Hematopoietic multipotent progenitor cell treated with erythropoietin and hydrocortisone succinate and interleukin-3 and kit ligand, for 17 days (in vitro differentiated cells): ENCODE measurements at places on chromosomes 3 and 15.

GRCh38 chr15:38740206-38740605 lies 175.6 kb upstream of the RASGRP1 start:
- DNase-seq, result no peak

GRCh38 chr3:197149-197827 lies 725 bp downstream of the CHL1 start:
- no peak for DNase-seq

DNA sequence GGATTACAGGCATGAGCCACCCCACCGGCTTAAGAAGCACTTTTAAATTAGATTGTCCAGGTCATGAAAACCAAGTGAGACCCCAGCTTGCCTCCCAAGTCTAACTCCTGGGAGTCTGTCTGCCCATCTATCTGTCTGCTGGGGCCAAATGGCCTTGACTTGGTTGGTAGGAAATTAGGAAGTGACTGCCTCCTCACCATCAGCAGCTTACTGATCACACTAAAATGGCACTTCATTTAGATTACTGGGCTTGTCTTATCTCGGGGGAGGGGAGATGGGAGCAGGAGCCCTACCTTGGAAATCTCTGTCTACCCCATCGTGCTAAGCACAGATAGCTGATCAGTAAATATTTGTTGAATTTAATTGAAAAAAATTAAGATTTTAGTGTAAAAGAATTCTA lies 5.6 kb upstream of the LRRC2 start:
- DNase-seq, result no peak

- DNase-seq, result no peak
These were observed 436.9 kb upstream of the TGFBR2 start for GRCh38 chr3:30169487-30169886.

DNA sequence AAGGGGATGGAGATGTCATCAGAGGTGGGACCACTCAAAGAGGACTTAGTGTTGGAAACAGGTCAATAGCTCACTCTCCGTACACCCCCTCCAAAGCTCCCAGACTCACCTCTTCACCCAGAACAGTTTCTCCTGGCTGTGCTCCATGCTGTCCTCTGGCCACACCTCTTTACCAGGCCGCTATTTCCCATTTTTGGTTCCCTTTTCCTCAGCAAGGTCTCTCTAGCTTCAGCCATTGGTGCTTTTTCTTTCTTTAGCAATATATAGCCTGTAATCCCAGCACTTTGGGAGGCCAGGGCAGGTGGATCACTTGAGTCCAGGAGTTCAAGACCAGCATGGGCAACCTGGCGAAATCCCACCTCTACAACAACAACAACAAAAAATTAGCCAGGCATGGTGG lies 123.6 kb upstream of the SMAD3 start:
- DNase-seq, result no peak

- DNase-seq, result no peak
These were observed 78.9 kb upstream of the DPH6 start for GRCh38 chr15:35624881-35625280.

DNA sequence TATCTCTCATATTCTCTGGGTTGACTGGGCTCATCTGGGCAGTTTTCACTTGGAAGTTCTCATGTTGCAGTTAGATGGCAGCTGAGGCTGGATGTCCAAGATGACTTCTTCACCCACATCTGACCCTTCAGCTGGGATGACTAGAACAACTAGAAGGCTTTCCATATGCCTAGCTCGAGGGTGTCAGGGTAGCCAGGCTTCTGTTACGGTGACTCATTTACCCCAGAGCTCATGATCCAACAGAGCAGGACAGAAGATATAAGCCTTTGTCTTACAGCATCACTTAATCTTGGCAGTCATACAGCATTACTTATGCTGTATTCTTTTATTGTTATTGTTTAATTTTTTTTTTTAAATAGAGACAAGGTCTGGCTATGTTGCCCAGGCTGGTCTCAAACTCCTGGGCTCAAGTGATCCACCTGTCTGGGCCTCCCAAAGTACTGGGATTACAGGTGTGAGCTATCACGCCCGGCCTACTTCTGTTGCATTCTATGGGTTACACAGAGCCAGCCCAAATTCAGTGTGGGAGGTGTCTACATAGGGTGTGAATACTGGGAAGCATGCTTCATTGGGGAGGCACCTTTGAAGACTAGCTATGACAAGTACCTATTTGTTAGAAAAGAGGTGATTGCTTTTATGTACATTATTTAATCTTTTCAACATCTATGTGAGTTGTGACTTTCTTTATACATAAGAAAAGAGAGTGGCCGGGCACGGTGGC lies 10.7 kb downstream of the HMCES start:
- DNase-seq, result no peak

- no peak for DNase-seq
These were observed 223.8 kb downstream of the KLF13 start for GRCh38 chr15:31550211-31550977.

DNA sequence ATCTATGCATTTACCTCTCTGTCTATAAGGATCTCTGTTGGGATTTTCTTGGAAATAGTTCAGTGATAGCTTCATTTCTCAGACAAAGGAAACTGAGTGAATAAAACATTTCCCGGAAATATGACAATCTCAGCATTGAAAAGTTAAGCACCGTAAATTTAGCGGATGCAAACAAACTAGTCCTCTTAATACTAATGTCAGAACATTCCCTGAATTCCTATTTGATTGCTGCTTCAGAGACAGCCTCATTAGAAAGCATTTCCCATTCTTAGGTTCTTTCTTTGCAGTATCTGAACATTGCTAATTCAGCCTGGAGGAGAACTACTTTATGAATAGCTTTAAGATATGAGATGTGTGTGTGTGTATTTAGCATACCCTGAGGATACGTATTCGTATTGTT lies 101.3 kb downstream of the NR2F2 start:
- no peak for DNase-seq

GRCh38 chr3:2098398-2099027 lies at the start of gene CNTN4:
TSS of gene CNTN4 (plus strand) at chr3:2098866.
- no peak for DNase-seq

DNA sequence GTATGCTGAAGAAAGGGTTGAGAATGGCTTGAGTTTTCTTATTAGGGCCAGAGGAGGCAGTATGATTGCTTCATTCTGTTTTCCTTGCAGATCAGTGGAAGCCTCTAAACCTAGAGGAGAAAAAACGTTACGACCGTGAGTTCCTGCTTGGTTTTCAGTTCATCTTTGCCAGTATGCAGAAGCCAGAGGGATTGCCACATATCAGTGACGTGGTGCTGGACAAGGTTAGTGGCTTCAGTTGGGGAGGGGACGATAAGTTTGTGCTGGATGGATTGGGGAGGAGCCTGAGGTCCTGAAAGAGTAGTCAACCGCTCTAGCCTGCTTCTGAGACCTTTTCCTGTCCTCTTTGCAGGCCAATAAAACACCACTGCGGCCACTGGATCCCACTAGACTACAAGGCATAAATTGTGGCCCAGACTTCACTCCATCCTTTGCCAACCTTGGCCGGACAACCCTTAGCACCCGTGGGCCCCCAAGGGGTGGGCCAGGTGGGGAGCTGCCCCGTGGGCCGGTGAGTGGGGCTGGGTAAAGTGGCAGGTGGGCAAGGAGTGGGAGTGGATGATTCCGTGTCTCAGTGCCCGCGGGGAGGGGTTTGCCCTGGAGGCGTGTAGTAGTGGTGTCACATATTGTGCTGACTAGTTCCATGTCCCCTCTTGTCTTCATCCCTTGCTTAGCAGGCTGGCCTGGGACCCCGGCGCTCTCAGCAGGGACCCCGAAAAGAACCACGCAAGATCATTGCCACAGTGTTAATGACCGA lies 8.5 kb downstream of the EIF4G1 start:
- DNase-seq, result no peak

DNA sequence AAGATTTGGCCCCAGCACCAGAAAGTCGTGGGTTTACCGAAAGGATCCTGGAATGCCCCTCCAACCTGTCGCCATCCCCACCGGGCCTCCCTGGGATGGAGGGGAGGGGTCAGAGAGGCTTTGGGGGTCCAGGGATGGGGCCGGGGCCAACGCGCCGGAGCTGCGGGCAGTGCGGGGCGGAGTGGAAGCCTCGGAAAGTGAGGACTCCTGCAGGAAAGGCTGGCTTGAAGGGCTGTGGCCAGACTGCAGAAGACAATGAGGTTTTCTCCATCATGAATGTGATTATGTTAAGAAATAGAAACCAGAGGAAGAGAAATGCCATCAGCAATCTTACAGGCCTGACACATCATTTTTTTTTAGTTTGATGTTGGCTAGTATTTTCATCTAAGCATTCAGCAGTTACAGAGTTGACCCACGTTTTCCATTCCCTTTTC lies 738 bp downstream of the YEATS2 start:
- peak; percentile 5 for DNase-seq

DNA sequence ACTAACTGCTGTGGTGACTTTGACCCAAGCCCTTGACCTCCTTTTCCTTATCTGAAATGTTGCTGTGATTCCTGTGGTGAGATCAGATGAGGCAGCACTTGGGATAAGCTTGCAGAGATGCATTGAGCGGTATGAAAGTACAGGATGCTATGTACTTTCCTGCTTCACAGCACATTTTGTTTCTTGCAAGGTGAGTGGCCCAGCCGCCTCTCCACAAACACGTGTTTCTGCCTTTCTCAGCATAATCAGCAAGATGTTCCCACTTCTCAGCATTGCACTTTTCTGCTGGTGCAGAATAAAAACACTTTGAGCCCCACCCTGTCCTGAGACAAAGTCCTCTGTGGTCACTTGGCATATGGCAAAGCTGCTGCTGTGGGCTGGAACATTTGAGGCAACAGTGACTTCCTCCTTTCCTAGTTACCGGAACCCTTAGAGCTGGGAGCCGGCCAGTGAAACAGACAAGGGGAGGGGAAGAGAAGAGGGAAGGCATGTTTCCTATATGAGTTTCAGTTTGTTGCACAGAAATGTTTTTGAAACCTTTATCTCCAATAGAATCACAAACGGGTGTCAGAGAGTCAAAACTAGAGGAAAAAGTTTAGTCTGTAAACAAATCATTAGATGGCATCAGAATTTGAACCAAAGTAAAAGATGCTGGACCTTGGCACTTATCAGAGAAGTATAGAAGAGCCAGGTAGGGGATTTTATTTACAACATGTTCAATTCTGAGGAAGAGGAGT lies 5.0 kb downstream of the NUDT16 start:
- DNase-seq, result no peak

GRCh38 chr3:37324850-37325321 lies 150.5 kb upstream of the LRRFIP2 start:
- no peak for DNase-seq

DNA sequence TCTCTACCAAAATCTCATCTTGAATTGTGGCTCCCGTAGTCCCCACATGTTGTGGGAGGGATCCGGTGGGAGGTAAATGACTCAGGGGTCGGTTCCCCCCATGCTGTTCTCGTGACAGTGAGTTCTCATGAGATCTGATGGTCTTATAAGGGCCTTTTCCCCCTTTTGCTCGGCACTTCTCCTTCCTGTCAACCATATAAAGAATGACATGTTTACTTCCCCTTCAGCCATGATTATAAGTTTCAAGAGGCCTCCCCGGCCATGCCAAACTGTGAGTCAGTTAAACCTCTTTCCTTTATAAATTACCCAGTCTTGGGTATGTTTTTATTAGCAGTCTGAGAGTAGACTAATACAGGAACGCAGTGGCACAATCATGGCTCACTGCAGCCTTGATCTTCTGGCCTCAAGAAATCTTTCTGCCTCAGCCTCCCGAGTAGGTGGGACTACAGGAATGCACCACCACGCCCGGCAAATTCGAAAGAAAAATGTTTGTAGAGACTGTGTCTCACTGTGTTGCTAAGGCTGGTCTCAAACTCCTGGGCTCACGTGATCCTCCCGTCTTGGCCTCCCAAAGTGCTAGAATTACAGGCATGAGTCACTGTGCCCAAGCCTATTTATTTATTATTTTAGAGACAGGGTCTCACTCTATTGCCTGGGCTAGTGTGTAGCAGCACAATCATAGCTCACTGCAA lies 101.0 kb downstream of the ATP10A start:
- DNase-seq, result no peak

DNA sequence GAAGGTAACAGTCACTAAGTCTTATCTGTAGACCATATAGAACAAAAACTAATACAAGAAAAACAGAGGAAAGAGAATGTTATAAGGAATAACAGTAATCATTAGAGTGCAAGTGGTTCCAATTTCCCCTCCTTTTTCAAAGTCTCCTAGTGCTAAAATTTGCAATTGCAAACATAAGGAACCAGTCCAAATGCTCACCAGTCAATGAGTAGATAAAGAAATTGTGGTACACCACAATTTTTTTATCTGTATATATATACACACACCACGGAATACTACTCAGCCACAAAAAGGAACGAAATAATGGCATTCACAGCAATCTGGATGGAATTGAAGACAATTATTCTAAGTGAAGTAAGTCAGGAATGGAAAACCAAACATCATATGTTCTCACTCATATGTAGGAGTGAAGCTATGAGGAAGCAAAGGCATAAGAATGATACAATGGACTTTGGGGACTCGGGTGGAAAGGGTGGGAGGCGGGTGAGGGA lies 38.9 kb upstream of the RSL24D1 start:
- no peak for DNase-seq

DNA sequence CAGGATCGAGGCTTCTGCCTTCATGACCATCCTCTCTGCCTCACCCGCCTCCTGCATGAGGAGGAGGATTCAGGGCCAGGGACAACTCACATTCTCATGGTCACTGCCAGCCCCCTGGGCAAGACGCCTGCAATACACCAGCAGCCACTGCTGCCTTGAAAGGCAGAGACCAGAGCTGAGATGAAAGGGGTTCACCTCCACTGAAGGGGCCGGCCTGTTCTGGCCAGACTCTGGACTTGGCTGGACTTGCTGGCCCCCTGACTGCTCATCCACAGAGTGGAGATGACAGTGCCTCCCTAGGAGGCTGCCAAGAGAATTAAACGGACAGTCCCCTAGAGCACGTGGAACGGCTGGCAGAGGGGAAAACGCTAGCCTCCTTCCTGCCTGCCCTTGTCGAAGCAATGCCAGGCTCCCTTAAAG lies 35.2 kb downstream of the MGLL start:
- no peak for DNase-seq

DNA sequence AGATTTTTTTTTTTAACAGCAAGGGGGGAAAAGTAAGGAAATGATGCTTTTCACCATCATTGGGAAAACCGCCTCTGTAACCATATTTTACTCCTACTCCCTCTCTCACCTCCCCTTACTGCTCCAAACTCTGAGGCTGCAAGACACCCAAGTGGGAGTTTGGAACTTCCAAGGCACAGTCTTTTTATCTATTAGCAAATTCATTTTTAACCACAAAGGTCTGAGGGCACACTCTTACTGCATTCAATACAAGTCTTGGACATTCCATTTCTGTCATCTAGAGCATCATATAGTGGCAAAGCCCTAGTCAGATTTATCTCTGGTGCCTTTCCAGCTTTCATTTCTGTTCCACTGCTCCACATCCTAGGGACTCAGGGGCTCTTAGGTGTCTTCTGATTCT lies 13.2 kb downstream of the FAM162A start:
- no peak for DNase-seq

GRCh38 chr3:30554317-30554690 lies 52.1 kb upstream of the TGFBR2 start:
- DNase-seq, result no peak

- DNase-seq, result no peak
These were observed 78.4 kb upstream of the HERC1 start for GRCh38 chr15:63912061-63912615.
